GM12864 (cell line): ENCODE measurements at places on chromosomes 1 and 21.

DNA sequence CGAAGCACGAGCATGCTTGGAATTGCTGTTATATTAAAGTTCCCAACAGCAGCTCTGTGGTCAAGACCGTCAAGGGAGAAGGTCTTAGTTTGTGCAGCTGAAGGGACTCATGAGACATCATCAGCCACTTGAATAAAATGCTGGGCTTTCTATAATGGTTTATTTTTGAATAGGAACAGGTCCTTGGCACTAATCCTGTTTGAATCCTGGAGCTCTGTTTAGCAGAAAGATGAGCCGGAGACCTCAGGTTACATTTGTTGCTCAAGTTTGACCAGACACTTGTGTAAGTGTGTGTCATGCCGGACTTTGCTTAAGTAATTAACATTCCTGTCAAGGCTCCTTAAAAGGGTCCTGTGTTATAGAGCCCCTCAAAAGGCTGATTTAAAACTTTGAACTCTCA, 186.5 kb downstream of the ROR1 start:
- no peak for DNase-seq

DNA sequence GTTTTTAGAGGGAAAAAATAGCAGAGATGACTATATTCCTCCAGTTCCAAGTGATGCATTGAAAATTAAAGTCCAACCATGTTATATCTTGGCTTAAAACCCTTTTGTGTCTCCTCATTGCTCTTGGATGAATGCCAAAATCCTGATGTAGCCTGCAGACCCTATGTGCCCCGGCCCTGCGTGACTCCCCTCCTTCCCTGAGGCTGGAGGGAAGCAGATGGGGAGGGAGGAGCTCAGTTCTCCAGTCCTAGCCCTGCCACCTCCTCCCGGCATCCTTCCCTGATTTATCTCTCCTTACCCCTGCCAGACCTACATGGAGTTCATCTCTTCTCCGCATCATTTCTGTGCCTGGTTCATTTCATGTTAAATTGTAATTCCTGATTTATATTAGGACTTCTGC, 397.4 kb downstream of the PTPRU start:
- DNase-seq, result no peak

DNA sequence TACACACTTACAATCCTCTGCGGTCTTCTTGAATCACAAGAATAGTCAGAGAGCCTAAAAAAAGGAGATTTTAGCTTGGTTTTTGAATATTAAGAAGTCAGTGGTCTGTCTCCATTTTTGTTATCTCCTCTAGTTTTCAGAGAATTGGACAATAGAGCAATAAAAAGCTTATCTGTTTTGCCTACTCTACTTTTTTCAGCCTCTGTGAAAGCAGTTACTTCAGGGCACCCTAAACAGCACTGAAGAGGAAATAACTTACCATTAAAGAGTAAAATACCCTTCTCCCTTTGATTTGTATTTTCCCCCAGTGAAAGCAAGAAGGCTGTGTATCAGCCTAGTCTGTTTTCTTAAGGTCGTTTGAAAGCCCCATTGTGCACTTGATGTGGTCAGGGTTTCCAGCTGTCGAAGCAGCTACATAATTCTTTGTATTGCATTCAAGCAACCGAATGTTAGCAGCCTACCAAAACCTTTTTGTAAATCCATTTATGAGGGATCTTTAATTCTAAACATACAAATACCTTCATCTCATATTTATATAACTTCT, 1.0 kb downstream of the NTMT2 start:
- no peak for DNase-seq

DNA sequence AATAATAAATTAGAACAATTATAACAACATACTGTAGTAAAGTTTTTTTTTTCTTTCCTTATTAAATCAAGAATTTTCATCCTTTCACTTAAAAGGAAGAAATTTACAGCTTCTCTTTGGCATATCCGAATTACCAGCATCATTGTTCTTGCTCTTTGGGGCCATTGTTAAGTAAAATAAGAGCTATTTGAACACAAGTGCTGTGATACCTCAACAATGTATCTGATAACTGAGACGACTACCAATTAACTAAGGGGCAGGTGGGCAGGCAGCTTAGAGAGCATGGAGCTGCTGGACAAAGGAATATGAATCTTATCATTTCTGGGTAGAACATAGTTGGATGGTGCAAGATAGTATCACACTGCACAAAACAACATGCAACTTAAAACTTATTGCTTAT, 719.9 kb upstream of the TMPRSS15 start:
- DNase-seq, result no peak

DNA sequence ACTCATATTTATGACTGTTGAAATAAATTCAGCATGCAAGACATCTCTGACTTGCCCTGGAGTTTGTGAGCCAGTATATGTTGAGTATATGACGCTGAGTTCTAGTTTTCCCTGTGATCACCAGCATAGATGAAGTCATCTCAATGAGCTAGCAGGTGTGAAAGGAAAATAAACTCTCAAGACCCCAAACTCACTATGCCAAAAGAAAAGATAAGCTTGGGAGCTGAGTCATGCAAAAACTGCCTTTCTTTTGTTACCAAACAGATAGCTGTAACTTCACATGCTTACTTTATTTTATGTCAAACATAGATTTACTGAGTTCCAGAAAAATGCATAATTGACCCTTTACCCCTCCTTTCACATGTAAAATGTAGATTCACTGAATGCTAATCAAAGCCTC, 52.9 kb downstream of the SERBP1 start:
- no peak for DNase-seq

- no peak for DNase-seq
Observed at GRCh38 chr21:33067043-33067442, 2.9 kb upstream of the OLIG1 start.

GRCh38 chr1:44061857-44062256, 30.6 kb upstream of the SLC6A9 start:
- DNase-seq, result no peak

GRCh38 chr1:54678776-54679643, 36.7 kb upstream of the TTC4 start:
- no peak for DNase-seq

DNA sequence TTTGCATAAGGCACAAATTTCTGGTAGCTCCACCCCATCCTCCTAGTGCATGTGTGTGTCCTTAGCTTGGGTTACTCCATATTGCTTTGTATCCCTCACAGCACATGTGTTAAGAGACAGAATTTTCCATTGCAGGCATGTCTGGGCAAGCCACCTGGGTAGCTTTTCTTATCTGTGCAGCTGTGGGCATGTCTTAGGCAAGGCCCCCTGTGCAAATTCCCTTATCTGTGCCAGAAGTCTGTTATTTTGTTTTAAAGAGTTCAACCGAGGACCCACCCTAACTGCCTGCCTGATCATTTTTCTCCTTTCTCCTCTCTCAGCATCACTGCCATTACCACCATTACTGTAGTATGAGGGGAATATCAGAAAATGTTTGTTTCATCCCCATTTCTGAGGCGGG, 131.9 kb downstream of the CYYR1 start:
- DNase-seq, result no peak

- DNase-seq, result no peak
Observed at GRCh38 chr1:21212126-21212525, 35.4 kb upstream of the EIF4G3 start.

DNA sequence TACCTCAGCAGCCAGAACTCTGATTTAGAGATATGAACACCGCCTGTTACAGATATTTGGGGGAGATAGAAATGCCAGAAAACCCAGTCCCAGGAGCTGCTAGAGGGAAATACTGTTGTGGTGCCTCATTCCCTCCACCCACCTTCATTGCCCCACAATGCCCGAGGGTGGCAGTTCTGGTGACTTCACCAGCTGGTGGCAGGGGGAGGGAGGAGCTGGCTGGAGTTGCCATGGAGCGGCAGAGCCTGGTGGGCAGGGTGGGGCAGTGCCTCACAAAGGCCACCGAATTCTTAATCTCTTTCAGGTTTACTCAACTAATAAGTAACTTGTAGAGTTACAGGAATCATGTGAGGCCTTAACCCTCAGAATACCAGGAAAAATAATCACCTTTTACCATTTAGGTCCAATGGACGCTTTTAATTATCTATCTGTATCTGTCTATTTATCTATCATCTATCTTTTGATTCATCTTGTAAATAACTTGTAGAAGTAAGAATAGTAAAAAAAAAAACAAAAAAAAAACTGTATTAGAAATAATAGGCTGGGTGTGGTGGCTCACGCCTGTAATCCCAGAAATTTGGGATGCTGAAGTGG, 11.7 kb upstream of the S100A11 start:
- no peak for DNase-seq

- no peak for DNase-seq
Observed at GRCh38 chr1:208803011-208803811, 559.0 kb upstream of the PLXNA2 start.

- no peak for DNase-seq
Observed at GRCh38 chr1:119652587-119652986, 4.5 kb upstream of the ZNF697 start.

GRCh38 chr1:231778009-231778719, 151.6 kb downstream of the DISC1 start:
- DNase-seq, result no peak

DNA sequence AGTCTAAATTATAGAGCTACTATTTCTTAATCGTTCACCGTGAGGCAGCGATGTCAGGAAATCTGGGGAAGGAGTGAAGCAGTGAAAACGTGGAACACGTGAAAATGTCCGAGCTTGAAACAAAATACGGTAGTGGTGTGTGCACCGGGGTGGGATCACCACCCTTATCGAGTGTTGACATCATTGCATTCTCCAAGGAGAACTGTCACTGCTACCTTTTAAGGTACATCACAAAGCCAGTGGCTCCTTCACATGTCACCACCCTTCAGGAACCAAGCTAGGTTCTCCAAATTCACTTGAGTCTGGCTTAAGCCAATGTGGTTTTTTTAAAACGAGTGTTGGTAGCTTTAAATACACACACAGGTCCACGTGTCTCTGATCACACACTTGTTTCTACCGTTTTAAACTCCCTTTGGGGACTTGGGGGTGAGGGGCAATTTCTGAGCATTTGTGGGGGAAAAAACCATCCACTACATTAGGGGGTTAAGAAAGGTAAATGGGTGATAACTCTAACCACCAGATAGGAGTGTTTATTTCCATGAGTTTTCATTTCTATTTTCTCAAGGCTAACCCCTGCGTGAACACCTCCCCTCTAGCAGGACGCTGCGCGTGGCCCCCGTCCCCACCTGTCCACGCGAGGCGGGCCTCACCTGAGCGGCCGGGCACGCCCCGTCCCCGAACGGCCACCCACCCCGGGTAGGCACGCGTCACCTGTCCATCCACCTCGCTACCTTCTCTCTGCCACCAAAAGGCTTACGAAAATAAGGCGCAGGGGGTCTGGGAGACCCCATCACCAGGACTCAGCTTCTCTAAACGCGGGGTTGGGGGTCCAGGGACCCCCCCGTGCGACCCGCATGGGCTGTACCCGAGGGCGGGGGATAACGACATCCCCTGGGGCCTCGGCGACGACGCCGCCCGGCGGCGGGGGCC, 978 bp downstream of the PRDM15 start:
- DNase-seq, result no peak

- no peak for DNase-seq
Observed at GRCh38 chr1:26994787-26995517, 1.5 kb downstream of the TRNP1 start.

DNA sequence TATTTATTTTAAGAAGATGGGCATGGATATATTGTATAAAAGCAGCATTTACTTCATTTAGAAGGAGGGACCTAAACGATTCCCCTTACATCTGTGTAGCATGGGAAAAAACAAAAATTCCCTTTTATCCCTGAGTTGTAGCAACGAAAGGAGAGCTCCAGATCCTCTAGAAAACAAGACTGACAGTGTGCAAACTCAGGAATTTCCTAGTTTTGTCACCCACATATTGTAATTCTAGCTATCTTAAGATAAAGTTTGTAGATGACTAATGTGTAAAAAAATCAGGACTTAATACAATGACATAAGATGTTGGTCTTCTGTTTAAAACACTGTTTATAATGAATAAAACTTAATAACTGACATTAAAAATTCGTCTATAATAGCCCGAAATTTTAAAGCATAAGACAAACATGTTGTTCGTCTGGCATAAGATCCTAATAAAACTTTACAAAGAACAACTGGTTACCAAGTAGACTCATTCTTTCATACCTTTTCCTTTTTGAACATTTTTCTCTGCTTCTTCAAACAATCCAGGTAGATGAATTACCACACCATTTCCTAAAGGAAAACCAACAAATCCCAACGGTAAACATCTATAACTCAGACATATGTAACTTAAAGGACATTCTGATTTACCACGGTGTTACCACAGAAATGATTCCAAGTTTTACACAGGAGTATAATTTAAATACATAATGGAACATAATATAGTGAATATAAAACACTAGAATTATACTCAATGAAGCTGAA, 15.2 kb downstream of the ADSS2 start:
- DNase-seq, result no peak

GRCh38 chr1:167293057-167293456, 72.4 kb downstream of the POU2F1 start:
- DNase-seq, result no peak

DNA sequence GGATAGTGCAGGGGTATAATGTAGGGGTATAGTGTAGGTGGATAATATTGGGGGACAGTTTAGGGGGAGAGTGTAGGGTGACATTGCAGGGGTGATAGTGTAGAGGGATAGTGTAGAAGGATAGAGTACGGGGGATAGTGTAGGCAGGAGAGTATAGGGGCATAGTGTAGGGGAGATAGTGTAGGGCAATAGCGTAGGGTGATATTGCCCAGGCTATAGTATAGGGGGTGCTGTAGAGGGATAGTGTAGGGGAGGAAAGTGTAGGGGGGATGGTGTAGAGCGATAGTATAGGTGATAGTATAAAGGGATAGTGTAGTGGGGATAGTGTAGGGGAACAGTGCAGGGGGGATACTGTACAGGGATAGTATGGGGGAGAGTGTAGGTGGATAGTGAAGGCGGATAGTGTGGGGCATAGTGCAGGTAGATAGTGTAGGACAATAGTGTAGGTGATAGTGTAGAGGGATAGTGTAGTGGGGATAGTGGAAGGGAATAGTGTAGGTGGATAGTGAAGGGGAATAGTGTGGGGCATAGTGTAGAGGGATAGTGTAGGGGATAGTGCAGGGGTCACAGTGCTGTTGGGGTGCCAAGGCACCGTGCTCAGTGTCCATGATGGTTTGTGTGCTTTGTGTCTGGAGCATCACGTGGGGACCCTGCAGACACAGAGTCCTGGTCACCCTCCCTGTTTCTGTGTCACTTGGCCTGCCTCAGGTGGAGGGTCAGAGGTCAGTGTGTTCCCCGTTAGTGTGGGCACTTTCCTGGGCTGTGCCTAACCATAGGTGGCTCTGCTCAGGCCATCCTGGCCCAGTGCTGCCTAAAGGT, 10.5 kb upstream of the ARF1 start:
- DNase-seq, result no peak

DNA sequence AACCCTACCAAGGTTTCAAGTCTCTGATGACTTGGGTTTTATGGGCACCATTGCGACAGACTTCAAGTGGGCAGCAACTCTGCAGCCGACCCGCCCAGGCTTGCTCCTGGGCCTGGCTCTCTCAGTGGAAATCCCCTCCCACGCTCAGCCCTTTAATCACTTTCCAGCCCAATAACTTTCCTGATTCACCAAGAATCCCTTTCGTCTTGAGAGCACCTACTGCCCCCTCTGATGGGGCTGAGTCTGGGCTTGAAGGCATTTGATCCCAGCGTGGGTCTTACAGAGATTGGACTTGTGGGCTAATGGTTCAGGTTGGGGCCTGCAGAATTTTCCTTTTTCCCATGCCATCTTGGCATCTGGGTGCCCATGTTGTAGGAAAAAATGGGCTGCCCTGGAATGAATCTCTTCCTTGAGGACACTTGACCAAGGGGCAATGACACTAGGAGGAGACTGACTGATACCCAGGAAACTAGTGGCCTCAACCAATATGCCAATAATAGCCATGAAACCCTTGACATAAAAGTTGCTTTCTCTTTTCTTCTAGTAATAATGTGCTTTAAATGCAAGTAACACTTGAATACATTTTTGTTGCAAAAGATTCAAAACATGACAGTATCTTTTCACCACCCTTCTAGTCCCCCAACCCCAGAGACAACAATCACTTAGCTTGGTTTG, 7.8 kb upstream of the PHLDA3 start:
- DNase-seq, result no peak
